ENCODE measurements at places on chromosomes 16 and 17. TPM values are rescaled to one million over a fixed set of nuclear protein-coding genes. Genes with fewer than 3 reads are reported as not detected.

The HOXB3 gene
- 3.3 TPM for polyA plus RNA-seq

The TUBG2 gene
- polyA plus RNA-seq: 19.3 TPM

The KRT12 gene
- polyA plus RNA-seq: not detected

The NOG gene
- polyA plus RNA-seq: not detected

The CNP gene
- 27.9 TPM for polyA plus RNA-seq

The UTS2R gene
- polyA plus RNA-seq: not detected

The KRT25 gene
- polyA plus RNA-seq: not detected

The CNGB1 gene
- polyA plus RNA-seq: 0.99 TPM

The PLLP gene
- polyA plus RNA-seq: 1.5 TPM

The CLDN7 gene
- 5.3 TPM for polyA plus RNA-seq

The CETP gene
- polyA plus RNA-seq: 1.2 TPM

The DOK4 gene
- 19.0 TPM for polyA plus RNA-seq

The GP2 gene
- not detected for polyA plus RNA-seq

The NTHL1 gene
- 34.3 TPM for polyA plus RNA-seq

The SPIRE2 gene
- 2.8 TPM for polyA plus RNA-seq

The SETD6 gene
- polyA plus RNA-seq: 17.9 TPM

The CHCT1 gene
- not detected for polyA plus RNA-seq

The DDX28 gene
- 13.0 TPM for polyA plus RNA-seq

The HSD11B2 gene
- polyA plus RNA-seq: 3.7 TPM

The FAM171A2 gene
- 2.7 TPM for polyA plus RNA-seq

The SLC35G6 gene
- polyA plus RNA-seq: 0.24 TPM

The C17orf113 gene
- 0.34 TPM for polyA plus RNA-seq

The SCNN1G gene
- polyA plus RNA-seq: 0.07 TPM

The GRB7 gene
- 0.17 TPM for polyA plus RNA-seq

The CMTM2 gene
- not detected for polyA plus RNA-seq

The CLEC18B gene
- polyA plus RNA-seq: 3.4 TPM

The NOMO2 gene
- 62.2 TPM for polyA plus RNA-seq

The FSCN2 gene
- 1.7 TPM for polyA plus RNA-seq

The DNASE1L2 gene
- polyA plus RNA-seq: 6.0 TPM

The NOD2 gene
- polyA plus RNA-seq: 1.5 TPM

The KIF2B gene
- polyA plus RNA-seq: not detected

The DHRS7C gene
- polyA plus RNA-seq: not detected

The SKAP1 gene
- polyA plus RNA-seq: 28.1 TPM

The LRRC37A3 gene
- 19.1 TPM for polyA plus RNA-seq

The TNS4 gene
- not detected for polyA plus RNA-seq

The SLC38A8 gene
- polyA plus RNA-seq: 0.31 TPM

The ORMDL3 gene
- 52.1 TPM for polyA plus RNA-seq

The SMIM5 gene
- polyA plus RNA-seq: 2.6 TPM

The NPIPB13 gene
- 0.49 TPM for polyA plus RNA-seq

The KRT33B gene
- not detected for polyA plus RNA-seq

The CLDN9 gene
- not detected for polyA plus RNA-seq

The TTYH2 gene
- 40.5 TPM for polyA plus RNA-seq

The NPTX1 gene
- 0.30 TPM for polyA plus RNA-seq

The CD300LB gene
- 0.24 TPM for polyA plus RNA-seq

The CD300E gene
- polyA plus RNA-seq: 1.5 TPM

The HSPB9 gene
- 0.20 TPM for polyA plus RNA-seq

The CHST4 gene
- 1.9 TPM for polyA plus RNA-seq

The PITPNM3 gene
- polyA plus RNA-seq: 9.3 TPM

The METTL16 gene
- 33.9 TPM for polyA plus RNA-seq

The BCAS3 gene
- 9.4 TPM for polyA plus RNA-seq

The NDUFB10 gene
- 213 TPM for polyA plus RNA-seq

The AIPL1 gene
- polyA plus RNA-seq: not detected

The ULK2 gene
- 15.2 TPM for polyA plus RNA-seq

The DNAI2 gene
- 0.26 TPM for polyA plus RNA-seq

The KRT31 gene
- not detected for polyA plus RNA-seq

The BRIP1 gene
- 0.16 TPM for polyA plus RNA-seq

The RUNDC3A gene
- 38.5 TPM for polyA plus RNA-seq

The SOX15 gene
- polyA plus RNA-seq: 0.29 TPM

The NLRC3 gene
- polyA plus RNA-seq: 1.4 TPM
